Mucosa of descending colon (tissue), 3 donors: ENCODE measurements at places on chromosomes 6 and 20. TPM values are rescaled to one million over a fixed set of nuclear protein-coding genes. Genes with fewer than 3 reads are reported as not detected.

The SLPI gene
- 29.9 TPM for total RNA-seq

GRCh38 chr6:35152067-35152707, 11.0 kb upstream of the TCP11 start:
- DNase-seq, result no peak

The BEND3 gene
- 6.7 TPM for total RNA-seq

- DNase-seq, result no peak
Measured at GRCh38 chr6:47579040-47579439, 101.5 kb downstream of the CD2AP start.

DNA sequence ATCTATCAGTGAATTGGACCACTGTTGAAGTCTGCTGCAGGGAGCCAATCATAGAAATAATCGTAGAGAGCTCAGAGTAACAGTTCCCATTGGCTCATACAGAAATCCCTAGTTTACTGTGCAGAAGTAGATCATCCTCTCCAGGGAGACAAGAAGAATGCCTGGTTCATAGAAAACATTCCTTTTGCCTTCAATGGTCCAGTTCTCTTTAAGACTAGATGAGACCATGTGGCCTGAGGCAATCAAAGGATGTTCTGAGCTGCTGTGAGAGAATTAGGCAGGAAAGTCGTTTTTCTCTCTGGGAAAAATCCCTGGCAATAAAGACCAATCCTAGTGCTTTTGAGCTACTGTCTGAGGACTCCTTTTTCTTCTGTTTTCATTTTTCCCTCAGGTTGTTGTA, 208.4 kb downstream of the CENPW start:
- DNase-seq, result no peak

The RAET1L gene
- not detected for total RNA-seq

The ZDHHC14 gene
- total RNA-seq, result 10.5 TPM

GRCh38 chr6:39527792-39528564, 197.2 kb downstream of the KIF6 start:
- DNase-seq, result no peak

The DEFB112 gene
- not detected for total RNA-seq

GRCh38 chr6:127954082-127954481, 53.2 kb upstream of the THEMIS start:
- no peak for DNase-seq

DNA sequence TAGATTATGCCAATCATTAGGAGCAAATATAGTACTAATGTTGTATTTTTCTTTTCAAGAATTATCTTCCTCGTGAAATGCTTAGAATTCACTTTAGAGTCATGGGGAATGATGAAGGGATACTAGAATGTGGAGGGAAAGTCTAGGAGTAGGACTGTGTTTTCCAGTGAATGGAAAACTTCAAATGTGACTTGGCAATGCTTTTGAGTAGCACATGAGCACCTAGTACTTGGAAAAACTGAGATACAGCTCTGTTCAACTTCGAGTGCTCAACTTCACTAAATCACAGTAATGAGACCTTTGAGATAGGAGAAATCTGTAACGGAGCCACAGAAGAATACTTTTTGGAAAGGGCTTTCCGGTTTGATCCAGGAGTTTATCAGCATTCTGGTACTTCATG, 272.9 kb downstream of the ZFAND3 start:
- no peak for DNase-seq

GRCh38 chr6:41637194-41638001, 870 bp upstream of the MDFI start:
- no peak for DNase-seq

GRCh38 chr6:36386495-36387439, 702 bp downstream of the ETV7 start:
- peak; percentile 64 for DNase-seq

DNA sequence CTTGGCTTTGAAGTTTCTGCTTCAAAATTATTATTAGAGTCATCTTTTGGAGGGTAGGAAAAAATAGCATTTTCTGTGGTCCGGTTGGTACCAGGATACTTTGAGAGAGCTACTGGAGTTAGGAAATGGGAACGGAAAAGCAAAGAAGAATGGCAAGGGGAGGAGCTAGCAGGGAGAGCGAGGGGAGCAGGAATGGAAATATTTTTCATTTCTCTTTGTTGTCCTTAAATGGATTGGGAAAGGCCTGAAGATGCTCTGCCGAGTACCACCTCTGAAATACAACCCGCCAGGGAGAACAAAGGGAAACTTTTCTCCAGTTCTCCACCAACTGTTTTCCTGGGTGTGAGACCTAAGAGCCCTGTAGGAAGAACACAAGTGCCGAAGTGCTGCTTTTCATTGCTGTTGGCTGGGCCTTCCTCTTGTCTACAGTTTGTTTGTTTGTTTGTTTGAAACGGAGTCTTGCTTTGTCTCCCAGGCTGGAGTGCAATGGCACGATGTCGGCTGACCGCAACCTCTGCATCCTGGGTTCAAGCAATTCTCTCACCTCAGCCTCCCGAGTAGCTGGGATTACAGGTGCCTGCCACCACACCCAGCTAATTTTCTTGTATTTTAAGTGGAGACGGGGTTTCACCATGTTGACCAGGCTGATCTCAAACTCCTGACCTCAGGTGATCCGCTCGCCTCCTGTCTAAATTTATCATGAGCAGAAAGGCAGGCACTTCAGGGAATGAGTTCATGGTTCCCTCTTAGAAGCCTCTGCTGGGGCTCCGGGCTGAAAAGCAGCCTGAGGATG, 3.5 kb upstream of the TRAF3IP2 start:
- no peak for DNase-seq

The AKAP12 gene
- total RNA-seq, result 192 TPM

DNA sequence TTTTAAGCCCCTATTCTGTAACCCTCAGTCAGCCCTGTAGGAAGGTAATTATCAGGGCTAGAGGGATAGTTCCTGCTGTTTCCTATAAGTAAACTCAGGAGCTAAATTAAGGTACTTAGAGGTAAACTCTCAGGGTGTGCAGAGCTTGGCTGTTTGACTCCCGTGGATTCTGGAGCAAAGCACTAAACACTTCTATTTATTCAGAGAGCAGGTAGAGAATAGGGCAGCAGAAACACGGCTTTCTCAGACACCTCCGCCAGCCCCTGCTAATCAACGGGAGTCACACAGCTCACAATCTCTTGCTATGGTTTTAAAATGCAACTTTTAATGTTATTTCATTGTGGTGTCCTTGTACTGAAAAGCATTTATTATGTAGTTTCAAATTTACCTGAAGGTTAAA, 21.8 kb downstream of the PRKN start:
- no peak for DNase-seq

DNA sequence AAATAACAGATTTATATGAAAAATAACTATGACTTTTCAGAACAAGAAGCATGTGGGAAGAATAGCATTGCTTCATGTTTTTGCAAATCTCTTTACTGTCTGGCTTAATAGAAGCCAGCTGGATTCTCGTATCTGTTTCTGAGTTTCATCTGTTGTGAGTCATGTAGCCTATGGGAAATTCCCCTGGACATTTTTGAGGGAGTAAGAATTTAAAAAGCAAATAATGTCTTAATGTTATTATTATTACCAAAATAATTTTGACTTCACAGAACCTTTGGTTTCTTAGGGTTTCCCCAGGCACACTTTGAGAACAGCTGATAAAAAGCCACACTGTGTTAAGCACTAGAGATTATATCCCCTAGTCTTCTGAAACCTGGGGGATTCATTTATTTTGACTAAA, 75.8 kb downstream of the SYCP2L start:
- no peak for DNase-seq

The CFAP206 gene
- total RNA-seq, result not detected

GRCh38 chr6:138586638-138587037, 87.3 kb upstream of the NHSL1 start:
- DNase-seq, result no peak

DNA sequence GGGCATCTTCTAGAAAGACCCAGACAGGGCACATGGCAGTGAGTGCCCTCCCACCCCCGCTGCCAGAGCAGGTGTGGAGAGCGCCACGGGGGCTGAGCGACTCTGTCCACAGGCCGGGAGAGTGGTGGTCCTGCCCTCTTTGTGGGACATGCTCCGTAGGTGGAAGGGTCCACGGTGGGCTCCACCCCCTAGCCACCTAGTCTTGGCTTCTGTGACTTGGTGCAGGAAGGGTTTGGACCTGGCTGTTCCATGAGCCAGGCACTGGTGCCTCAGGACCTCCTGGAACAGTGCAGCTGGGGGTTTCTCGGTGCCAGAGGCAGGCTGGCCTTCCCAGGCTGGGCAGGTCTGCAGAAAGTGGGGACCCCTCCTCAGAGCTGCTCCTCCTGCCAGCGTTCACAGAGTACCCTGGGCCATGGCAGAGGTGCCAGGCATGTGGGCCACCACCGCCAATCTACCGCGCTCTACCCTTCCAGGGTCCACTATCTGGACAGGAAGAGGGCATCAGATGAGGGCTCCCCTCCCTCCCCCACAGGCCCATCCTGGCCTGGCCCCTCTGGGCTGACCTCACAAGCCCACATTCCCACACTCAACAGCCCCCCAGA, 23.0 kb downstream of the SLCO4A1 start:
- DNase-seq, result no peak

DNA sequence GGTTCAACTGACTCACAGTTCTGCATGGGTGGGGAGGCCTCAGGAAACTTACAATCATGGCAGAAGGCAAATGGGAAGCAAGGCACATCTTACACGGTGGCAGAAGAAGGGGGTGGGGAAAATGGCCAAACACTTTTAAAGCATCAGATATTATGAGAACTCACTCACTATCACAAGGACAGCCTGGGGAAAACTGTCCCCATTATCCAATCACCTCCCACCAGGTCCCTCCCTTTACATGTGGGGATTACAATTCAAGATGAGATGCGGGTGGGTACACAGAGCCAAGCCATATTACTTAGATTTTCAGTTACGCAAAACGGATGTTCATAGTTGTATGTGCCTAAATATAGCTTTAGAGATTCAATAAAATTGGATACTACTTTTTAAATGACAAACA, 25.6 kb downstream of the CYP39A1 start:
- no peak for DNase-seq

DNA sequence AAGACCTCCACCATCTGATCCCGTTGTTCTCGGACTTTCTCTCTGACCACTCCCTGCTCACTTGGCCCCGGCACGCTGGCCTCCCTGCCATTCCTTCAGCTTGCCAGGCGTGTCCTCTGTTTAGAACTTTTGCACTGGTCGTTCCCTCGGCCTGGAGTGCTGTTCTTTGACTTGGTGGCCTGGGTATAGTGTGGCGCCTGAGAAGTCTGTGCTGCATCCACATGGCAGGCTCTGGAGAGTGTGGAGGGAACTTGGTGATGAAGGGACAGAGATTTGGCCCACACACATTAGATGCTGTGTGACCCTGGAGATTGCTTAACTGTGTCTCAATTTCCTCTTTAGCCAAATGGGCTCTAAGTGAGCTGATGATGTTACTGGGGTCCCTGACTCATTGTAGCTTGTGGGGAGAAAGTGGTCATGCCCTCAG, 13.0 kb upstream of the TGM2 start:
- DNase-seq, result no peak

The EIF2S2 gene
- 26.5 TPM for total RNA-seq

DNA sequence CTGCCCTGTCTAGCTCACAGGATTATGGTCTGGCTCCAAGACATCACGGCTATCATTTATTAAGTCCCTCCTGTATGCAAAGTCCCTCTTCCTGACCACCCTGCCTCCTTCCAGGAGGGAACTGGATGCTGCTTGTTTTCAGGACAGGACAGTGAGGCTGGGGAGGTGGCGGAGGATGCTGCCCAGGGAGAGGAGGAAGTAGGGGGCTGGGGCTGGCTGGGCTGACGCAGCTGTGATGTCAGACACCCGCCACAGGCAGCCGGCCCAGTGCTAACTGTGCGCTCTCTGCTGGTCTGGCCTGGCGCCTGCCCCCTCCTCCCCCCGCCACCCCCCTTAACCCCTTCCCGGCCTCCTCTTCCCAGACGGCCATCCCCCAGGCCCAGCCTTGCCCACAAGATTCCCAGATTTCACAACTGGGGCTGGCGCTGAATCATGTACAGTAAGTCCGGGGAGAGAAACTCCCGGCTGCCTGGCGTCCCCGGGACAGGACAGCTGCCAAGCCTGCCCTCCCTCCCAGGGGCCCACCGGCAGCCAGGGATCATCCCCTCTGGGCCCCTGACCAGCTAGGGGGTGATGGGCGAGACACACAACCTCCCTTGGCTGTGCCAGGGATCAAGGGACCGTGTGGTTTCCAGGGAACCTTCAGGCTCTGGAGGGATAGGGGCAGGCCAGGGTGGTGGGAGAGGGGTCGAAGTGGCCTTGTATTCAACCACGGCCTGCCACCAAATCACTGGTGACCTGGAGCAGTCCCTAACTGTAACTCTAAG, 118.1 kb downstream of the CEBPB start:
- DNase-seq, result peak; percentile 69

The MEI4 gene
- total RNA-seq, result not detected

The PDE10A gene
- total RNA-seq, result 1.7 TPM

The RBM24 gene
- 2.6 TPM for total RNA-seq

DNA sequence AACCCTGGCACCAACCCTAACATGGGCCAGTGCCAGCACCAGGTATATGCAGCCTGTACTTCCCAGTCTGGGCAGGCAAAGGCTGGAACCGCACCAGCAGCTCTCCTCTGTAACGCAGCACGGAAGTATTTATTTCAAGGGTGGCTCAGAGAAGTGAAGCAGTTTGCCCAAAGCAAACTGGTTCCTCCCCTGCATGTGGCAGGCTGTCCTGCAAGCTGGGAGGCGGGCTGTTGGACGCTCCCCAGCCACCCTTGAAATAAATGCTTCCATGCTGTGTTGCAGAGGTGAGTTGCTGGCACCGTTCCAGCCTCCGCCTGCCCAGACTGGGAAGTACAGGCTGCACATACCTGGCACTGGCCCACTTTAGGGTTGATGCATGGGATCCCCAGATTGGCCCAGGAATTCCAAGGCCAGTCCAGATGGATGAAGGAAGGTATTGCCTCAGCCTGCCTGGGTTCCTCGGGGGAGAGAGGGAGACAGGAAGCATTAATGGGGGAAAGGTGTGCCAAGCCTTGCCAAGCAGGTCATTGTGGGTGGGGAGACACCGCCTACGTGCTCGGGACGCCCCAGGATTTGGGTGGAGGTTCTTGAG, 49.8 kb downstream of the PPARD start:
- DNase-seq, result peak; percentile 92

DNA sequence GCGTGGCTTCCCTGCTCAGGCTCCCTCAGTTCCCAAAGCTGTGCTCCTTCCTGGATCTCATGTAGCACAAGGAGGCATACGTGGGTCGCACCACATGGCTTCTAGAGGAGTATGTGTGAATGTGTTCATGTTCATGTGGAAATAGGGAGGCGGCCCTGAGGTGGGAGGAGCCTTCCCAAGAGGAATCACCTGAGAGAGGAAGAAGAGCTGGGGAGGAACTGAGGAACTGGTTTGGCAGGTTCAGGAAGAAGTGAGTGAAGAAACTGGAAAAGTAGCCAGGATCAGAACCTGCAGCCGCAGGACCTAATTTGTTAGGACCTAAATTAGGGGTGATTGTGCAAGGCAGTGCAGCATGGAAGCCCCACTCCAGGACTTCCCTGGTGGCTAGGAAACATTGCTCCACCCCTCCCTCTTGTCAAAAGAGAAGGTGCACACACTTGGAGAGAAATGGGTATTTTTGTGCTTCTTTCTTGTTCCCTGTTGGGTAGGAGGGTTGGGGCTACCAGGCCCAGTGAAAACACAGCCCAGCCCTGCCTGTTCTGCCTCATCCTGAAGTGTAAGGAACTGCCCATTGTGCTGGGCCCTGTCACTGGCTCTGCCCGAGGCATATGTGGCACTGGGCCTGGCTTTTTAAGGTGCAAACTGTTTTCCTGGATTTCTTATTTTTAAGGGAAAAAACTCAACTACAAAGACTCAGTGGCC, 20.7 kb downstream of the SYNJ2 start:
- peak; percentile 75 for DNase-seq

The MAS1L gene
- total RNA-seq, result 1.0 TPM

The SIRPB1 gene
- not detected for total RNA-seq

The BEND6 gene
- 1.4 TPM for total RNA-seq

The TSPO2 gene
- total RNA-seq, result not detected

The RCAN2 gene
- total RNA-seq, result 6.6 TPM
